ENCODE measurements at places on chromosomes 7 and 10.

DNA sequence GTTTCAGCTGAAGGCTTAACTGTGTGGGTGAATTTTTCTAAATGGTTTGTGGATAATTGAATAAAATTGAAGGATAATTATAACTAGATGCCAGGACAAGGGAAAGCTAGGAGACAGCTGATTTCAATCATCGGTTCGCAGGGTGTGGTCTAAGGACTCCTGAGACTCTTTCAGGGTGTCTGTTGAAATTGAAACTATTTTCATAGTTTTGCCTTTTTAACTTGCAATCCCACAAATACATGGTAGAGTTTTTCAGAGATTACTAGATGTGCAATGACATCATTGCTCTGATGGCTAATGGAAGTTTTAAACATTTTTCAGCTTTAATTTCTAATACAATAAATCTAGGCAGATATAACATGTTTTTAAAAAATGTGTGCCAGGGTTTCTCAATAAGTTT, 18.5 kb downstream of the TRUB1 start:
- no peak for DNase-seq

DNA sequence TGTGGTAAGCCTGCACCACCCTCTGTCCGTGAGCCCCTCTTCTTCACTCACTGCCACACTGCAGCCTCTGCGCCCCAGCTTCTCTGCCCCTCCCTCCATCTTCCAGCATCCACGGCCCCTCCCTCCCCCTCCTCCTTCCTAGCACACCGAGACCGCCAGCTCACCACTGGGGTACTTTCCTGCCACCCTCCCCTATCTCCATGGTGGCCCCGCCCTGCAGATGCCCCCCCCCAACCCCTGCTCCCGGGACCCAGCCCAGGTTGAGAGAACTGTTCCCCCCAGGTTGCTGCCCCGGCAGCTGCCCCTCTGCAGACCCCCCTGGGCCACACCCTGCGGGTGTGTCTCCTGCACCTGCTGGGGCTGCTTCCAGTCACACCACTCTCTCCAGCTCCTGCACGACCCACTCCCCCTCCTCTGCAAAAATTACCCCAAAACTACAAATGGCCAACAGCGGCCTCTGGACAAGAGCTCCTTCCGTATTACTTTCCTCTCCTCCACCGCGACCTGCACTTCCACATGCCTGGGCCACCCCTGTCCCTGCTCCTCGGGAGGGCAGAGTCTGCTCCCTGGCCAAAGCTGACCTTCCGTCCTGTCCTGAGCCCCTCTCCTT, 209.2 kb upstream of the PPP2R2D start:
- DNase-seq: no peak

DNA sequence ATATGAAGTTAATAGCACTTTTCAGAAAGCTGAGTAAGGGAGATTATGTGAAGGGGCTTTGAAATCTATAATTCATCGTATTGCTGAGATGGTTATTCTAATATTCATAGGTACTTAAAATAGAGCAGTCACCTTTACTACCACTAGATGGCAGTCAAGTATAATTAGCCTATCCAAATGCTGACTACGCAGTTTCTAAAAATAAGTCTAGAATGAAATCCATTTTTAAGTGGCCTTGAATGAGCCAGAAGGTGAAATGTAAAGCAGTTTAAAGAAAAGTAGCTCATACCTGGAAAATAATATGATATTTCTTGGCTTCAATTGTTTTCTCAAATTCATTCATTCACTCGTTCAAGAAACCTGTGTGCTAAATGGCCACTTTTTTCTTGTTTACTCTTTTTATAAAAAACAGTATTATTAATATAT, 1277.1 kb downstream of the GATA3 start:
- peak; percentile 52 for DNase-seq

DNA sequence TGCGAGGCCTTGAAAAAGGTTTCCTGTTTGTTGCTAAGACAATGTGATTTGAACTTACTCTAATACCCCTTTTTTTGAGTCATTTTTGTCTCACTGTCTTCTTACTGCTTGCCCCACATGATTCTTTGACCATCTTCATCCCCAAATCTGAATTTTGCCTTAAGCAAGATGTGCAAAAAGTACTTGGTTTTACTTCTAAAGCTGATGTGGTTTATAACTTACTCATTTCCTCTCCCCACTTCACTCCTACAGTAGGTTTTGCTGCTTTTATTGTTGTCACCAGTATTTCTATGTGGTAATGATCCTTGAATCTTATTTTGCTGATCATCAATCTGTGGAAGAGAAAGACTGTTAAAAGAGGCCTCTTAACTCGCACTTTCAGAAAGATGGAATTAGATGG, 396.4 kb downstream of the SDK1 start:
- no peak for DNase-seq

DNA sequence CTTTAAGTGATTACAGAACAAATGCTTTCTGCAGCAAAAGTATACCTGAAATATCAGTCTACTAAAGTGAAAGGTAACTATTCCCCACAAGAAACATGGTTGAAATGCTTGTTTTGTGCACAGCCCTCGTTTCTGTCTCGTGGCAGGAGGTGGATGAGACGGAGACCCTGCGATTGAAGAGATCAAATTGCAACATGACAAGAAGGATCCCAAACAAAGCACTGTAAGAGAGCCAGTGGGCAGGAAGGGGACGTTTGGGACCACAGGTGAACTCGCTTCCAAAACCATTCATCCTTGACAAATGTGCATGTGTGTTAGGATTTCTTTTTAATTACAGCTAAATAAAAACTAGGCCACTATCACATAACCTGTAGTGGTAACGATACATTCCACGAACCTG, 192.6 kb downstream of the CCSER2 start:
- no peak for DNase-seq

GRCh38 chr7:4663239-4664018, 18.7 kb upstream of the FOXK1 start:
- DNase-seq: no peak

- no peak for DNase-seq
Observed at GRCh38 chr10:63720676-63721075, 199.5 kb downstream of the REEP3 start.

DNA sequence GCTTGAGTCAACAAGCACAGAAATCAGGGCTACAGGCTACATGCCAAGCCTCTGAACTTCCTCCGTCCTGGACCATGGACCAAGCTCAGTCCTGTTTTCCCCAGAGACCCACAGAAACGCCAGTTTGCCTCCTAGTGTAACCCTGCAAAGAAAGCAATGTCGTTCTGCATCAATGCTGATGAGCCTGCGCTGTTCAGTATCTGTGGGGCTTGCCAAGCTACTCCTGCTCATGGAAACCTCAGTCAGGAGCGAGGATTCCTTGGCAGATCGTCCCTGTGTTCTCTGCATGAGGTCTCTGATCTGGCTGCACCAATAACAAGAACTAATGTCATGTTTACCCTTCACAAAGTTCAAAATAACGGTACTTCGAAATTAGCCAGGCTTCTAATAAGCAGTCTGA, 495.5 kb upstream of the C7orf33 start:
- DNase-seq: no peak

DNA sequence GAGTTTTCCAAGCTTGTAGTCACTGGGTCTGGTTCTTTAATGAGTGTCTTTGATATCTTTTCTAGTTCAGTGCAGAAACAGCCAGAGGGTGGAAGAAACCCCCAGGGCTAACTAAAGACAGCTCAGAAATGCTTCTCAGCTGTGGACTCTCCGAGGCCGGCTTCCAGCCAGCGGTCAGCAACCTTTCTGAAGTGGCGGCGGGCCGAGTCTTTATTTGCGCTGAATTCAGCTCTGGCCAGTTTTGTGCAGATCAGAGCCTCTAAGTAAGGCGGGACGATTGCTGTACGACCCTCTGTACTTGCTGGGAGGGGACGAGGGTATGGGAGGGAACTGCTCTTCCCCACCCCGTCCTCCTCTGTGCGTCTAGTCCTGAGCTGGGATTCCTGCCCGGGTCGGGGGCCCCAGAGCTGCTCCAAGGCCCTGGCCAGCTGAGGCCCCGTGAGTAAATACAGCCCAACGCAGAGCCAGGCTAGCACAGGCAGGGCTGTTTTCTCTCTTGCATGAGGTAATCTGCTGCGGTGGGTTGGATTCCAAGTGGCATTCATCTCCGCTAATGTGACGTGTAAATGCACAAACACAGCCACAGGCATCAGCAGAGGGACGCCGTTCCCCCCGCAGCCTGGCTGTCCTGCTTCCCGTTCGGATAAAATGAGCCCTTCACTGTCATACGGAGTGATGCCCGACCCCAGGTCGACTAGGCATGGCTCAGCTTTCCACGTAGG, 159.8 kb downstream of the PIP4K2A start:
- no peak for DNase-seq

All from GM20000 (cell line).